Activated CD4-positive, alpha-beta memory T cell treated with anti-CD3 and anti-CD28 coated beads, Interleukin-2, amount 10 ng/mL, durations not matched to agents 7 days and 5 days (primary cell): ENCODE measurements at places on chromosomes 16 and 17. TPM values are rescaled to one million over a fixed set of nuclear protein-coding genes. Genes with fewer than 3 reads are reported as not detected.

DNA sequence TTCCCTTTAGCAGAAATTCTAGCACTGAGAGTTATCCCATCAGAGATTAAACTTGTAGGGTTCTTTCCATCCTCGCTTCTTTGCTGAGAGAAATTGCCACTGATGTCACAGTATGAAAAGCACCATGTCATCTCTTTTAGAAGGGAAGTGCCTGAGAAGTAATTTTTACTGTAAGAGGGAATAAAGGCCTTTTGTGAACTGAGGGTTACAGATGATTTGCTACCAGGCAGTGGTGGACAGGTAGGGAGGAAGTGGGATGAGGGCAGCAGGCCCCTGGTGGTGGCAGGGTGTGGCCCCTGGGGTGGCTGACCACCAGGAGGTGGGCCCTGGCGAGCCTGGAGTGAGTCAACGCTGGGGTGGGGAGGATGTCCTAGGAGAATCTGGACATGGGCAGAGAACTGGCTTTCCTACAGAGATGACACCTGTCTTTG lies 6.4 kb upstream of the MILR1 start:
- DNase-seq: no peak

GRCh38 chr16:79653373-79653891 lies 52.9 kb upstream of the MAF start:
- DNase-seq: no peak

DNA sequence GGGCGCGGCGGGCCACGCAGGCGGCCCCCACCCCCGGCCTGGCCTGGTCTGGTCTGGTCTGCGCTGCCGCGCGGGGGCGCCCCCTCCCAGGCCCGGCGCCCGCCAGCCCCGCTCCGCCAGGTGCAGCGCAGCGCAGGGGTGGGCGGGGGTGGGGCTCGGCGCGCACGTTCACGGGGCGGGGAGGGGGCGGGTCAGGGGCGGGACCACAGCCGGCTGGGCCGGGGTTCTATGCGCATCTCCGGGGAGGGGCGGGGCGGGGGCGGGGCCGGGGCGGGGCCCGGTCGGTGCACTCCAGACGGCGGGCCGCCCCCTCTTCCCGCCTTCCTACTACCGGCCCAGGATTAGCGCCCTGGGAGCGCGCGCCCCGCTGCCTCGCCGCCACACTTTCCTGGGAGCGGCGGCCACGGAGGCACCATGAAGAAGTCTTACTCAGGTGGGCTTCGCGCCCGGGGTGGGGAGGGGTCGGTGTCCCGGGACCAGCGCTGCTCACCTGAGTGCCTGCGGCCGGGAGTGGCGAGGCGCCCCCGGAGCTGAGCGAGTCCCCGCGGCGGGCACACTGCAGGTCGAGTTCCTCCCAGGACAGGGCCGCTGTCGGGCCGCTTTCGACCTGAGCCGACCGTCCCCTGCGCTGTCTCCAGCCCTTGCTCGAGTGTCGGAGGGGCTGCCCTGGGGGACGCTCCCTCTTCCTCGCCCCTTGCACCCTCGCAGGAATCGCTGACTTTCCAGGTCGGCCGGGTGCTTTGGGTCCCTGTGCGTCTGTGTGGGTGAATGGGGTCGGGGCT lies 140.5 kb downstream of the SEC14L1 start:
- peak; percentile 57 for DNase-seq

DNA sequence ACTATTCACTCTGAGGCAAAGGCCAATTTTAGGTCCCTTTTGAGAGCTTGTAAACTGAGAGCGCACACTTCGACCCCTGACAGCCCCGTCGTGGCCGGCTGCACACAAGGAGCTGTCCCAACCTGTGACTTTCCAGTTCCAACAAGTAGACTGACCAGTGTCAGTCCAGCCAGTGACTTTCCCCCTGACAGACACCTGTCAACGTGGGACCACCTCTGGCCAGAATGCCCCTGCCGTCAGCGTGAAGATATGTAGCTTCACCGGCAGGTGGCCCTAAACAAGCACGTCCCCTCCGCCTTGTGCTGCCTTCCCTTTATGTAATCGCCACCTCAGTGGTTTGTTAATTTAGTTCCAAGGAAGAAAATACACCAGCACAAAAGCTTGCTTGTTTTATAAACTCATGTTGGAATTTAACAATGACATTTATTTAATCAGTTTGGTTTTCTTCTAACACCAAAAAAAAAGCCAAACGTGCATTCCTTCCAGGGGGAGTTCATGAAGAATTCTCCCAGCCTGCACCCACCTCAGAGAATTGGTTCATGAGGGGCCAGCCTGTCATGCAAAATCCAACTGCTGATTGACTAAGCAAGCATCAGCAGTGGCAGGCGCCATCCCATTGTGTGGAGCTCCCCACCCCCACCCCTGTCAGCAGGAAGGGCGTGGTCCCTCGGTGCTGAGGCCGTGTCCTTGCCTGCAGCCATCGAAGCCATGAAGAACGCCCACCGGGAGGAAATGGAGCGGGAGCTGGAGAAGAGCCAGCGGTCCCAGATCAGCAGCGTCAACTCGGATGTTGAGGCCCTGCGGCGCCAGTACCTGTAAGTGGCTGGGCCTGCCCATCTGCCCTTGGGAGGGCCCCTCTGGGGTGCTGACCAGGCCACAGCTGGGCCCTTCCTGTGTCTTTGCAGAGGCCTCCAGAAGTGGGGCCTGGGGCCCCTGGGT lies 33.9 kb downstream of the PLD6 start:
- DNase-seq: no peak

DNA sequence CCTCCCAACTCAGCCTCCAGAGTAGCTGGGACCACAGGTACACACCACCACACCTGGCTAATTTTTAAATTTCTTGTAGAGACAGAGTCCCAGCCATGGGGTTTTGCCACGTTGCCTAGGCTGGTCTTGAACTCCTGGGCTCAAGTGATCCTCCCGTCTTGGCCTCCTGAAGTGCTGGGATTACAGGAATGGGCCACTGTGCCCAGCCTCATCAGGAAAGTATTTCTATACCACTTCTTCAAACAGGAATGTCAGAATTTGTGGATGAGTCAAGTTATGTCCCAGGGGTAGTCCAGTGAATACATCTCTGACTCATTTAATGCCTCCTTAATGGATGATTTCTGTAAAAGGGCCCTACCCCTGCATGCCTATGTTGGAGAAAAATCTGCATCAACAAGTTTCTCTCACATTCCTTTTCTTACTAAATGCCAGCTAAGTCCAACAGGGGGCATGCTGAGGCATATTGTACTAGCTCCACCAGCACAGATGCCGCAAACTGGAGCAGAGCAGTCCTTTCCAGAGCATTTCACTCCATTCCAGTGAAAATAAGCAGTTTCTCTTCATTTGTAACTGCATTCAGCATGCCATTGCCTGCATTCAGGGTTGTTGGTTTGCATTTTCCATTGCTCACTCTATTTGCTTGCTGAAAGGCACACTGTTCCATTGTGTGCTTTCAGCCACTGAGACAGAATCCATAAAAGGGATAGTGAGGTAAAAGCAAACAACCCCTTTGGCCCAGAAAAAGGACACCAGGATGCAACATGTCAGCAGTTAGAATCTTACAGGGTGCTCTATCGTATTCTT lies 5.3 kb upstream of the CAVIN1 start:
- DNase-seq: peak; percentile 38

Gene ZNF629
- 1.0 TPM for total RNA-seq

Gene KRT12
- total RNA-seq: not detected

Gene CCL5
- 482 TPM for total RNA-seq

Gene LONP2
- 52.1 TPM for total RNA-seq

Gene TP53TG3B
- total RNA-seq: not detected

Gene VASN
- total RNA-seq: not detected
